ENCODE measurements at places on chromosomes 4 and X.
A peak's percentile ranks its signal among the peaks of the same experiment; 100 is the strongest.

DNA sequence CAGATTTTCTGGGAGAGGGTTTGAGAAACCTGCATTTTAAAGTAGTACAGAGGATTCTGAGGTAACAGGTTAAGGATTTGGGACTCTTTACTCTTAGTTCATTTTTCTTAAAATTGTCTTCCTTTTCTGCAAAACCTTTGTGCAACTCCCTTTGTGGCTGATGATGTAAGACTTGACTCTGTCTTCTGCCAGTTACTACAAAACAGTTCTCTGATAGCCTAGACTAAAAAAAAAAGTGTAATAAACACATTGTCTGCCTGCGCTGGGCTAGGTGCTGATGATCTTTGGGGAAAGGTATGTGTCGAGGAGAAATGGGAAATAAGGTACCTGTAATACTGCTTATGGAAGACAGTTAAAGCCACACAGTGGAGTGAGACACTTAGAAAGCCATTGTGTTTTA, 28.7 kb downstream of the IL13RA1 start:
- peak; percentile 8 for DNase-seq

DNA sequence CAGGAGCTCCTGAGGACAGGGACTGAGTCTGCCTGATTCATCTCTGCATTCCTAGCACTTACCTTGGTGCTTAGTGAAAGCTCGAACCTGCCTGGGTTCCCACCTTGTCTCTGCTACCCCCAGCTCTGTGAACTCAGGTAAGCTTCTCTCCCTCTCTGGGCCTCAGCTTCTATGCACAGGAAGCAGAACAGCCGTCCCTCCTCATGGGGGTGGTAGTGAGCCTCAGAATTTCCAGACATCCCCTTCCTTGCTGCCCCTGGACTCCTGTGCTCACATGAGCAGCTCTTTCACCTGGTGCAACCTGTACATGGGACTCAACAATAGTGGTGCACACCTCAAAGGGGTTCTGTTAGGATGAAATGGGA, 50.8 kb downstream of the HTRA3 start:
- DNase-seq: no peak

- no peak for DNase-seq
These were observed 35.6 kb downstream of the RASGEF1B start for GRCh38 chr4:81436096-81436495.

DNA sequence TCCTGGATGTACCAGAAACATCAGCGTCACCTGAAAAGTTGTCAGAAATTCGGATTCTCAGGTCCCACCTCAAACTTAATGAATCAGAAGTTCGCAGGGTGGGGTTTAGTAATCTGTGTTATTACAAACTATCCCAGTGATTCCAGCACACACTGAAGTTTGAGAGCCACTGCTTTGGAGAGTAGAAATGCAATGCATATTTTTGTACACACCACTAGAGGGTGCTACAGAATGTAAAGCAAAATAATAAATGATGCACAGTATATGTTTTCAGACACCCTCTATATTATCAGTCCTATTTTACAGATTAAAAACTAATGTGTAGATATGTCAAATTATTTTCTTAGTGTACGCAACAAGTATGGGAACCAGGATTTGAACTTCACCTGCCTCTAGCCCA, 2.4 kb upstream of the MORF4L2 start:
- DNase-seq: peak; percentile 33

- no peak for DNase-seq
These were observed 26.3 kb downstream of the CCNQ start for GRCh38 chrX:153572601-153573000.

DNA sequence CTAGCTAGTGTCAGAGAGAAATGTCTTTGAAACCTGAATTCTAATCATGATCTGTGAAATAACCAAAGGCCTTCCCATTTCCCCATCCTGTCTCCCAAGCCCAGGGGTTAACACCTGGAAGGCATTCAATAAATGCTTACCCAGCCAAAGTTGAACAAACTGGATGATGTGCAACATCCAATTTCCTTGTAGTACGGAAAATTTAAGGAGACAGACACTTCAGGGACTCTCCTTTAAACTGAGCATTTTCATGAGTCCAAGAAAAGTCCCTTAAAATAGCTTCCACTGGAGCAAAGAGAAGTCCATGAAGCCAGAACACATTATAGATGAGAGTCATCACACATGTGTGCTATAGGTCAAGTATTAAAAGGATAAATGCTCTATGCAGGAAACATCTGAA, 271.2 kb downstream of the RAB28 start:
- DNase-seq: no peak

DNA sequence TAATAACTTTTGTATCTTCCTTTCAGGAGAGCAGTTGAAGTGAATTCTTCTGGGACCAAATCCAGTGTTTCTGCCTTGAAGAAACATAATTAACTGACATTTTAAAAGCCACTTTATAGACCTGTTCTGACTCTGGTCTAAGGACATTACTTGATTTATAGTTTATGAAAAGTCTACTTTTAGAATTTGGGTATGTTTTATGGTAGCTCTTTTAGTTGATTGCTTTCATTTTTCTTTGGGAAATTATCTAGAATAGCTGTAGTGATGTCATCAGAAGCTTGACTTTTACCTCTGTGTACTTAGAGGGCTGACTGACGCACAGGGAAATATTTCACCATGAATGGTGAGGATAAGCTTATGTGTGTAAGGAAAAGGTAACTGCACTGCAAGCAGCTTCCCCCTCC, 131.8 kb upstream of the LIMCH1 start:
- no peak for DNase-seq

GRCh38 chr4:180610324-180610723, 1632.9 kb upstream of the TENM3 start:
- DNase-seq: no peak

- no peak for DNase-seq
These were observed 53.9 kb downstream of the BCOR start for GRCh38 chrX:40043895-40044294.

GRCh38 chr4:153332936-153333335, 11.6 kb upstream of the MND1 start:
- no peak for DNase-seq

DNA sequence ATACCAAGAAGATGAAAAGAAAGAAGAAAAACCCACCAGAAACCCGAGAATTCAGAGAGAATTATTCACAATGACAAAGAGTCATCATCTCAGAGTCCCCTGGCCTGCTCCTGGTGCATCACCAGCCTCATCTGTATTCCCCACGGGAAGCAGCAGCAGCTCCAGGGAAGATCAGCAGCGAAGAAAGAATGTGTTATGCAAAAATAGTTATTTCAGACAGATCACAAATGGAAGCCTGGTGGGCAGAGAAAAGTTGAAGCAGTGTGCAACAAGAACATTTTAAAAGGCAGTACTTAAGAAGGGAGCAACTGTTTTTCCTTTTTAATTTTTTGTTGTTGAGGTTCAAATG, 189.2 kb downstream of the PPP3CA start:
- no peak for DNase-seq

Measured in fibroblast of villous mesenchyme (primary cell).